Activated naive CD8-positive, alpha-beta T cell treated with anti-CD3 and anti-CD28 coated beads for 36 hours (primary cell): ENCODE measurements at places on chromosomes 6 and 20. TPM values are rescaled to one million over a fixed set of nuclear protein-coding genes. Genes with fewer than 3 reads are reported as not detected.

The BEND3 gene
- 9.3 TPM for total RNA-seq

The ZSWIM3 gene
- 3.5 TPM for total RNA-seq

The OR2B3 gene
- not detected for total RNA-seq

The NHSL1 gene
- total RNA-seq: 0.68 TPM

The MROH8 gene
- 3.0 TPM for total RNA-seq

The SIRPD gene
- not detected for total RNA-seq

The XKR7 gene
- total RNA-seq: 0.04 TPM

The DYNLT2 gene
- total RNA-seq: 2.0 TPM

The OR2B6 gene
- total RNA-seq: not detected

The RAET1G gene
- not detected for total RNA-seq

The DNAH8 gene
- 0.08 TPM for total RNA-seq

The WFDC5 gene
- 0.23 TPM for total RNA-seq
